ENCODE measurements at places on chromosomes 12 and 14.

GRCh38 chr14:54589076-54589475 lies 22.1 kb downstream of the SAMD4A start:
- DNase-seq = no peak

GRCh38 chr14:59238216-59238615 lies 49.7 kb downstream of the DAAM1 start:
- no peak for DNase-seq

GRCh38 chr14:63760014-63760413 lies 32.1 kb upstream of the SGPP1 start:
- DNase-seq = no peak

DNA sequence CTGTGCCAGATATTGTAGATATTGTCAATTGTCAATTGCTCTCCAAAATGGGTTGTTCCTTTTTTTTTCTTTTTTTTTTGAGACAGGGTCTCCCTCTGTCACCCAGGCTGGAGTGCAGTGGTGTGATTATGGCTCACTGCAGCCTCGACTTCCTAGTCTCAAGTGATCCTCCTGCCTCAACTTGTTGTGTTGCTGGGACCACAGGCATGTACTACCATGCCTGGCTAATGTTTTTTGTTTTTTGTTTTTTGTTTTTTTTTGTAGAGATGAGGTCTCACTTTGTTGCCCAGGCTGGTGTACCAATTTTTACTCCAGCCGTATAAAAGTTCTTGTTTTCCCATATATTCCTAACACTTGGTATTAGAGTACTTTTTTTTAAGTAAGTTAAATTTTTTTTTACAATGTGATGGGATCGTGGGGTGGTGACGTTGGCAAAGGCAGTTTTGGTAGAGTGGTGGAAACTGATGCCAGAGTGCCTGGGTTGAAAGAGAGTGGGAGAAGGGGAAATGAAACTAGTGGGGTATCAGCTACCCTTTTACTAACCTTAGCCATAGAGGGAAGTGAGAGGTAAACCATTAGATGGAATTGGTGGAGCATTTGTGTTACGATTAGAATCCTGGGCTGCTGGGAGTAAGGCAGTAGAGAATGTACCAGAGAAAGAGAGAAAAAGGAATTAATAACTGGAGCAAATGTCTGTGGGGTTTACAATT lies 33.0 kb upstream of the CFAP54 start:
- no peak for DNase-seq

DNA sequence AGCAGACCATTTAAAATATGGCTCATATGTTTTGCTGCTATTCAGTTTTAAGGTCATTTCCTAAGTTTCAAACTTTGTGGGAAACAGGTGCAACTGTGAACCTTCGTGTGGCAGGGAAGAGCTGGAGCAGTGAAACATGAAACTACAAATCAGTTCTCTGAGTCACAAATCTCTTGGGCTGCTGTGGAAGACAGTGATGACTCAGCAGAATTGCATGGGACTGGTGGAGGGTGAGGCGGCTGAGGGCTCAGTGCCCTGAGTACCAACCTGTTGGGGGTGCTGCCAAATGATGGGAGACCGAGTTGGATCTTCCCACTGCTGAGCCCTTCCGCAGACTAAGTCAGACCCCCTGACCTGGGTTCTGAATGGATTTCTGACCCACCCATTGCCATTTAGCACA lies 8.4 kb upstream of the CALM1 start:
- DNase-seq = no peak

GRCh38 chr14:94009767-94010166 lies 12.7 kb downstream of the CCDC197 start:
- no peak for DNase-seq

GRCh38 chr12:17528394-17528793 lies 561.6 kb downstream of the RERGL start:
- no peak for DNase-seq

- DNase-seq = no peak
Observed at GRCh38 chr14:104676130-104676693, 13.2 kb upstream of the INF2 start.

GRCh38 chr12:128421375-128421774 lies 154.4 kb downstream of the TMEM132C start:
- DNase-seq = no peak

GRCh38 chr12:12943586-12944260 lies 8.2 kb downstream of the GPRC5D start:
- no peak for DNase-seq

- no peak for DNase-seq
Observed at GRCh38 chr12:51823875-51824565, 24.5 kb downstream of the FIGNL2 start.

- no peak for DNase-seq
Observed at GRCh38 chr14:32809255-32809654, 129.4 kb upstream of the NPAS3 start.

DNA sequence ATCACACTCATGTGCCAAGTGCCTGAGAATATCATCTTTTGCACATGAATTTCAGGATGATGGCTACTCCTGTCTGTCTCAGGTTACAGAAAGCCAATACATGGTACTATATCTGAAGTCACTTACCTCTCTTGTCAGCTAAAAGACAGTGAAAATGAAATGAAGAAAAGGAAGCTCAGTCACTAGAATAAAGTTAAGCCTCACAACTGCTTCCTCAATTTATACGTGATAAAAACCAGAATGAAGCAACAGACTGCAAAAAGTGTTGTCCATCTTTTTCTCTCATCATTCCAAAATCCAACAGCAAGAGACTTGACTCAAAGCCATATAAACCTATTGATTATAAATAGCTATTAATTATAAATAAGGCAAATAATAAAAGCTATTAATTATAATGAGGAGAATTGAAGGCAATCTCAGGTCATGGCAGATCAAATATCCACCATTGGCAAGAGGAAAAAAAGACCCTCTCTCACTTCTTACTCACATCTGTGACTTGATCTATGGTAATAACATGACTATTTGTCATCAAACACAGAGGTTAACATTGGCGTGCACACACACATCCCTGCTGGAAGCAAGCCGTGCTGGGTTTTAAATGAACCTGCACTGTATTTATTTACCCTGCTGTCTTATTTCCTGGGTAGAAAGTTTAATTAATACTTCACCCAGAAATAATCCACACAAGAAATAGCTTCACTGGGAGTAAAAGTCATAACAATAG lies 10.0 kb downstream of the NIN start:
- no peak for DNase-seq

DNA sequence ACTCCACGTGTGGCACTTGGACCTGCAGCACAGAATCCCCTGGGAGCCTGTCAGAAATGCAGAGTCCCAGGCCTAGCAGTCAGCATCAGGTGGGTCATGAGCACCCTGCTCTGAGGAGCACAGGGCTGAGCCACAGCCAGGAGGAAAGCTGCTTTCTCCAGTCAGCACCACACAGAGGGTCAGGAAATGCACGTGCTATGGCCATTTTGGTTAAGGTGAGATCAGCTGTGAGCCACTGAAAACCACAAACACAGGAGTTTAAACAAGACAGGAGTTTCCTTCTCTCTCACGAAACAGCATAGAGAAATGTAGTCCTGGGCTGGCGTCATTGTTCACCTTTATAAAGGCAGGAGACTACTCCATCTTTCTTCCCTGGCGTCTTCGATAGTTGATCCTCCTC lies 204.5 kb upstream of the SFSWAP start:
- no peak for DNase-seq

DNA sequence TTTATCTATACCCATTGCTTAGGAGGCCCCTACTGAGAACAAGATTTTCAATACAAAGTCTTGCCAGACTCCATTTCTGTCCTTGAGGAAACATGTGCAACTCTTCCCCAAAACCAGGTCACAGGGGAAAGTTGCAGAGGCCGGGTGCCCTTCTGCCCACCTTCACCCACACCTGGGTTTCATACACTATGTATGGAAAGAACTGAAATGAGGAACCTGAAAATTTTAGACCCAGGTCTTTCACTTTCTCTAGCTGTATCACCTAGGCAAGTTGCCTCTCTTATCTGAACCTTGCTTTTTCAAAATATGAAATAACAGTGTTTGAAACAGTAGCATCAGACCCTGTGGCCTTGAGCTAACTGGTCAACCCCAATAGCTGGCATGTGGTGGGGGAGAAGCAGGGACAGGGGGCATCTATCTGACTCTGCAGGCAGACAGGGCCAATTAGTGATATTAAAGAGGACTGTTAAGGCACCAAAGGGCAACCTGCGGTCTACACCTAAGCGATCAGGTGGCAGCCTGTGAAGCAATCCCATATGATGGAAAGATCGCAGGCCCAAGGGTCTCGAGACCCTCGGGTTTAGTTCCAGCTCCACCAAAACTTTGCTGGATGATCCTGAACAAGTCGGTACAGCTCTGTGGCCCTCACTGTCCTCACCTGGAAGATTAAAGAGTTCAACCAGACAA lies 346.5 kb downstream of the BCL11B start:
- DNase-seq = no peak

DNA sequence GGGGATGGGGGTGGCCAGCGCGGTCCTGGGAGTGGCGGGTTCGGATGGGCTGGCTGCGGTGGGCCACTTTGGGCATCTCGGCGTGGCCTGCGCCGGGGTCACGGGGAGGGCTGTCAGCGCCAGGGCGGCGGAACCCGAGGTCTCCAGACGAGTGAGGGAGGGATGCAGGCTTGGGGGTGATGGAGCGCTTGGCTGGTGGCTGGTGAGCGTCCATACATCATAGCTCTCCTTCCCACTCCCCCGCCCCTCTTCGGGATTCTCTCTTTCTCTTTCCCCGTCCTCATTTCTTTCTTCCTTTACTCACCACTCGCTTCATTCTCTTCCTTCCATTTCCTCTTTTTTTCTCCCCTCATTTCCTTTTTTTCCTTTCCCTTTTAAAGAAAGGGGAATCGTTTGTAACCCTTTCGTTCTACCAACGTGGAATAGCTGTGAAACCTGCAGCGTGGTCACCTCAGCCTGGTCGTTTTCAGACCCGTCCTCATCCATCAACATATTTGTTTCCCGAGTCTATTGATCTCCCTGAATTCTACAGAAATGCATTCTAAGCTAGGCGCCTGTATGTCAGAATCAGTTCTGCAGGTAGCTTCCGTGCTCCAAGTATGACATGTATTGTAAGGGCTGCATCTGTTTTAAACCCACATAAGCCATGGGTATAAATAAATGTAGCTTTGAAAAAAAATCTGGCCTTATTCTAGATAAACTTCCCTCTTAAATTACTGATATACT lies 260.3 kb upstream of the E2F7 start:
- no peak for DNase-seq

- DNase-seq = no peak
Observed at GRCh38 chr12:11477110-11477509, 81.7 kb upstream of the PRB2 start.

GRCh38 chr12:75528272-75528671 lies 16.9 kb upstream of the KRR1 start:
- no peak for DNase-seq

DNA sequence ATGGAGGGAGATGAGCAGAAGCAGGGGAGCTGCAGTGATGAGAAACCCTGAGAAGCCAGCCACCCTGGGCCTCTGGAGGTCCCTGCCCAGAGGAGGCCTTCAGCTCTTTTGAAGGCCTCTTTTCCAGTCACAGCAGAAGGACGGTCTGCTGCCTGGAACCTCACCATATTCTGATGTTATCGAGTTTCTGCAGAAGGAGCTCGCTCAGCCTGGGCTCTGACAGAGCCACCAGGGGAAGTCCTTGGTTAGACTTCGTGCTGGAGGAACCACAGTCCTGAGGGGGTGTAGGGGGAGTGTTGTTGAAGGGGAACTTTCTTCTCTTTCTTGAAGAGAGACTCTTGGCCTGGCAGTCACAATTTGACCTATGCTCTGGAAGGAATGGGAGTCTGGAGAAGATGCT lies 25.1 kb upstream of the BATF start:
- DNase-seq = no peak

DNA sequence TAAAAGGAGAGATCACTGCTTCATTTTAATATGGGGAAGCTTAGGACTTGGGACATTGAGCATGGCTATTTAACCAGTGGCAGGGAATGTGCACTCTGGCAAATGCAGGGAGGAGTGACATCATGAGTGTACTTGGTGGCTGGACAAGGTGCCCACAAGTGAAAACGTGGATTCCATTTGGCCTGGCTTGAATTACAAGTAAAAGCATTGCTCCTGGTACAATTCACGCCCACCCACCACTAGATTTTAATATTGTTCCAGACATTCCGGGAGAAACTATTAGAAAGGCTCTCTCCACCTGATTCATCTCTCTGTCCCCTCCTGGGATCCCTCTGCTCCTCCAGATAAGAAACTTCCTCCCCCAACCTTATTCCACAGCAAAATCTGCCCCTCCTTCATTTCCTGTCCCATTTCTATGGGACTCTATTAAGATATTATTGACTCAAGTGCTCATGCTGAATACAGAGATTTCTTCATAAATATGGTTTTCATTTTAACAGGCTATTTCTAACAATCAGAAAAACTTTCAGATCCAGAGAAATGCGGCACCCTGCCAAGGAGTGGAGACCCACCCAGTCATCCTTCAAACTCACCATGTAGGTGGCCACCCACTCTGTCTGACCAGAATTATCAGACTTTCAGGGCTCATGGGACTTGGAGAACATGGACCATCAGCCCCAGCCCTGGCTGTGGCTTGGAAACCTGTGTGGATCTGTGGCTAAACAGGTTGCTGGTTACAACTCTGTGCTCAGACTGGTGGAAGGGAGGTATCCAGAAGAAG lies 43.2 kb downstream of the SSPN start:
- DNase-seq = no peak

- DNase-seq = no peak
Observed at GRCh38 chr12:24724814-24725213, 224.1 kb downstream of the BCAT1 start.

- no peak for DNase-seq
Observed at GRCh38 chr14:25032092-25032784, 17.7 kb downstream of the STXBP6 start.

GRCh38 chr14:76776428-76777251 lies 15.4 kb downstream of the VASH1 start:
- no peak for DNase-seq

DNA sequence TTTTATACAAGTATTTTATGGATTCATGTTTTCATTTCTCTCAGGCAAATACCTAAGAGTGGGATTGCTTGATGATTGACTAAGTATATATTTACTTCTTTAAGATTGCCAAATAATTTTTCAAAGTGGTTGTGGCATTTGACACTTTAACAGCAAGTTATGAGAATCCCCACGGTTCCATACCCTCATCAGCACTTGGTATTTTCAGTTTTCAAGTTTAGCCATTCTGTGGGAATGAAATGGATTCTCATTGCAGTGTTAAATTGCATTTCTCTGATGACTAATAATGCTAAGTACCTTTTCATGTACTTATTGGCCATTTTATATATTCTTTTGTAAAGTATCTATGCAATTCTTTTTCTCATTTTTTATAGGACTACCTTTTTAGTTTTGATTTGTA lies 301.5 kb upstream of the DIO3 start:
- no peak for DNase-seq

DNA sequence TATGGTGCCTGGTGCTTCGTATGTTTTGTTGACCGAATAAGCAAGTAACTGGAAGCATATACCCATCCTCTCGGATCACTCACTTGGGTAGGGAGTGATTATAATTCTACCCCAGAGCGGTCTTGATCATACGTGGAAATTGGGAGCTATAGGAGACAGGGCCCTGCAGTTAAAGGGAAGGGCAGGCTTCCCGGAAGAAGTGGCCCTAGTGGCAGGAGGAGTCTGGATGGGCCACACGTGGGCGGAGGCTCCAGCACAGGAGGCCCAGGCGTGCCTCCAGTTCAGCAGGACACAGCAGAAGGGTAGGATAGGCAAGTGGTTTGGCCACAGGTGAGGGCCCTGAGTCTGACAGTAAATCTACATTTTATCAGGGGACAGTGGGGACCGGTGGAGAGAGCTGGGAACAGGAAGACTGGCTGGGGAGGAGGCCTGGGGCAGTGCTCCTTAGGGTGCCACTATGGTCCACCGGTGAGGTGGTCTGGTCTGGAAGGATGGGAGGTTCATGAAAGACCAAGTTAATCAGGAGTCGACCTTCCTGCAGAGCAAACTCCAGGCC lies 23.5 kb upstream of the YY1 start:
- no peak for DNase-seq

Data from esophagus squamous epithelium (tissue), 5 donors.